ENCODE measurements at places on chromosomes 11 and 22. TPM values are rescaled to one million over a fixed set of nuclear protein-coding genes. Genes with fewer than 3 reads are reported as not detected.
A peak's percentile ranks its signal among the peaks of the same experiment; 100 is the strongest.

DNA sequence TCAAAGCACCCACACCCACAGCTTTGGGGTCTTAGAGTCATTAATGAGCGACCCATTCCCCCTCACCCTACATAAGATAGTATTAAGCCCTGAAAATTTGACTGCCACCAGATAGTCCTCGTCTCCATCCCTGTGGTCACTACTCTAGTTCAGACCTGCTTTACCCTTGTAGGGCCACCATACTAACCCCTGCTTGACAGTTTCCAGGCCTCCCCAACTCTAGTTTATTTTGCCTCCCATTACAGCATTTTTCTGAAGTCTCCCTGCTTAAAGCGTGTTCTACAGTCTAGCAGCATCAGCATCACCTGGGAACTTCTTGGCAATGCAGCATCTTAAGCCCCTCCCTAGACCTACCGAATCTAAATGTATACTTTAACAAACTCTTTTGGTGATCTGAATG is 192.4 kb downstream of the MAML2 start:
- DNase-seq = no peak

DMC1 gene
- total RNA-seq = 3.9 TPM

DNA sequence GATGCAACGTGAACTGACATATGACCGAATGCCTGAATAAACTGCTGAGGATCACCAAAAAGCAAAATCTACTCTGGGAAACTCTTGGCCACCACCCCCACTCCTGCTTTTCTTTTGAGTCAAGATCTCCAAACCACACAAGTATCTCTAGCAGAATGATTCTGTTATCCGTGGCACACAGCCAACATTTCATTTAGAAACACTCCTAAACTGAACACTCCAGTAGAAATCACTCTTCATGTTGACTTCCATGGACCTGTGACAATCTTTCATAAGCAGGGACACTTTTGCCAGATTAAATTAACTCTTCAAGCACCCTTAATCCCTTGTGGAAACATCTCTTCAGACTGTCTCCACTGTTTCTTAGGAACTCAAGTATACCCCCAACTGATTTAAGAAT is 44.4 kb downstream of the VSIG10L2 start:
- DNase-seq = peak; percentile 51

GRCh38 chr11:100855466-100856067 is 168.5 kb downstream of the ARHGAP42 start:
- peak; percentile 80 for DNase-seq

DNA sequence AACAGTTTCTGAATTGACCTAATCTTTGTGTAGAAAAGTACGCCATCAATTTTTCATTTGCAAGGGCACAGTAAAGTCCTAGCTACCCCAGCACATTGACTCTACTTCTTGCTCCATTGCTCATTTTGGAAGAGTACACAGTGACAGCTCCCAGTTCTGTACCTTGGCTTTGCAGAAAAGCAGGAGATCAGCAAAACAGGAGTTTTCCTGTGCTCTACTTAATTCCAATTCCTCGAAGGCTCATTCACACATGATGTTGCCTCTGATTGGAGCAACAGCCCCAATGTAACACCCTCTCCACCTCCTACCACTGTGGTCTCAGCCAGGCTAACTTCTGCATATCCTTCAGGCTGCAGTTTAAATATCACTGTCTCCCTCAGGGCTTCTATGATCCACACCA is 118.7 kb downstream of the PAX6 start:
- DNase-seq = no peak

- no peak for DNase-seq
Measured at GRCh38 chr11:56509439-56509838, 18.3 kb upstream of the OR5M8 start.

GRCh38 chr22:29587938-29588699 is 7.2 kb upstream of the NIPSNAP1 start:
- no peak for DNase-seq

CNTF gene
- 1.1 TPM for total RNA-seq

TMEM45B gene
- total RNA-seq = 1.5 TPM

MAJIN gene
- total RNA-seq = not detected

GRCh38 chr11:76792505-76793264 is 9.5 kb downstream of the TSKU start:
- no peak for DNase-seq

FIBIN gene
- 99.0 TPM for total RNA-seq

- DNase-seq = no peak
Measured at GRCh38 chr11:131877246-131877942, 507.0 kb downstream of the NTM start.

- DNase-seq = peak; percentile 18
Measured at GRCh38 chr11:16946477-16947282, 67.5 kb downstream of the PLEKHA7 start.

DNA sequence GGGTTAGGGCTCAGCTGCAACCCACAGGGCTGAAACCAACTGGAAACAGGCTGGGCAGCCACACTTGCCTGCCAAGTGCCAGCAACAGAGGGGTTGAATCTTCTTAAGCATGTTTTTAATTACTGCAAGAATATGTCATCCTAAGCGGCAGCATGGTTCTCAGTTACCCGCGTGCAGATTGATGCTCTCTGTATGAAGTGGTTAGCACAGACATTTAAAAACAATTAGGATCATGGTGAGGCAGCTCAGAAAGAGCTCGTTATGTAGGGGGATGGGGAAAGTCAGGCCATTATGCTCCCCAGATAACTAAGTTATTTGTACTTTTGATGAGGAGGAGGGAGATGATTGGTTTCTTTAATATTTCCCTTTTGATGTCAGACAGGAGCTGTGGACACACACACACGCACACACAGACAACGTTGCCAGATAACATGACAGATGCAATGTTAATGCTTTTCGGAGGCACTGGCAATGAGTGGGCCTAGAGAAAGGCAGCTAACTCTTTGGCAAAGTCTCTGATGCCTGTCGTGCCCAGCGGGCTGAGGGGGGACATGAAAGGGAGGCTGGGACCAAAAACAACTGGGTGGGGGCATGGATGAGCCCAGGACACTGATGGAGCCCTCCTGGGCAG is 389.7 kb downstream of the NXPE2 start:
- peak; percentile 13 for DNase-seq

RAB3IL1 gene
- total RNA-seq = 19.6 TPM

DNA sequence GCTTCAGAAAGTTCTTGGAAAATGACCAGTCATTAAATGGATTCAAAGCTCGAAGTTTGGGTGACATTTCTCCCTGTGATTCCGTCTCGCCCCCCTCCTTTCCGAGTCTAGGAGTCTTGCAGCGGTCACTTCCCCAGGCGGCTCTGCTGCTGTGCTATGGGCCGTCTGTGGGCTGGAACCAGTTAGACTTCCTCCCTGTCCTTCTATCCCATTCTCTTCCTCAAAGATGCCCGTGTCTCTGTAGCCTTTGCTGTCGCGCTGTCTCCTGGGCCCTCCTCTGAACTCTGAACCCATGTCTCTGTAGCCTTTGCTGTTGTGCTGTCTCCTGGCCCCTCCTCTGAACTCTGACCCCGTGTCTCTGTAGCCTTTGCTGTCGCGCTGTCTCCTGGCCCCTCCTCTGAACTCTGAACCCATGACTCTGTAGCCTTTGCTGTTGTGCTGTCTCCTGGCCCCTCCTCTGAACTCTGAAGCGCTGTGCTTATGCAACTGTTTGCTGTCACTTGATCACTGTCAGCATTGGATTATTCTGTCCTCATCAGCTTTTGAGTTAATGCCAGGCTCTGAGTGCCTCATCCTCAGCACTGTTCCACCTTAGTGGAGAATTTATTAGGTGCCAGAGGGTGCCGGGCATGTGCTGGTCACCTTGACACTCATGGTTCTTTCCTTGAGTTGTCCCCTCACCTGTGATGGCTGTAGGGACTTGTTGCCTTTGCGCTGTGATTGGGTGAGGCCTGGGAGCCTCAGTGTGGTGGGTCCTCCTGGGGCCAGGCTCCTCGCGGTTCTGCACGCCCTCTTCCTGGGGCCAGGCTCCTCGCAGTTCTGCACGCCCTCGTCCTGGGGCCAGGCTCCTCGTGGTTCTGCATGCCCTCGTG is 173.3 kb downstream of the TBC1D22A start:
- DNase-seq = peak; percentile 59

DNA sequence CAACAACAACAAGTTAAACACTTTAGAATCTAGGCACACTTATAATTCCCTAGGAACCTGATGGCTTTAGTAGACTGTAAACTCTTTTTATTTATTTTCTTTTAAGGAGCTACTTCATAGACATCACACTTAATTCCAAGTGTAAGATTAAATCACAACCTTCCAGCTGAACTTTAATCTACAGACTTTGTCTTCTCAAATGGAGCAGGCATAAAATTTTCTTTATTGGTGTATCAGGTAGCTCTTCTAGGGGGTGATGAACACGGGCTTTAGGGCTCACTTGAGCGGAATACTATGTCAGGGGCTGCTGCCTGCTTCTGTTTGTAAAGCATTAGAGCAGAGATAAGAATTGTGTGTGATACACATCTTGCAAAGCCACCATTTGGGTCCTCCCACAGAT is 525.8 kb upstream of the FAT3 start:
- DNase-seq = no peak

DNA sequence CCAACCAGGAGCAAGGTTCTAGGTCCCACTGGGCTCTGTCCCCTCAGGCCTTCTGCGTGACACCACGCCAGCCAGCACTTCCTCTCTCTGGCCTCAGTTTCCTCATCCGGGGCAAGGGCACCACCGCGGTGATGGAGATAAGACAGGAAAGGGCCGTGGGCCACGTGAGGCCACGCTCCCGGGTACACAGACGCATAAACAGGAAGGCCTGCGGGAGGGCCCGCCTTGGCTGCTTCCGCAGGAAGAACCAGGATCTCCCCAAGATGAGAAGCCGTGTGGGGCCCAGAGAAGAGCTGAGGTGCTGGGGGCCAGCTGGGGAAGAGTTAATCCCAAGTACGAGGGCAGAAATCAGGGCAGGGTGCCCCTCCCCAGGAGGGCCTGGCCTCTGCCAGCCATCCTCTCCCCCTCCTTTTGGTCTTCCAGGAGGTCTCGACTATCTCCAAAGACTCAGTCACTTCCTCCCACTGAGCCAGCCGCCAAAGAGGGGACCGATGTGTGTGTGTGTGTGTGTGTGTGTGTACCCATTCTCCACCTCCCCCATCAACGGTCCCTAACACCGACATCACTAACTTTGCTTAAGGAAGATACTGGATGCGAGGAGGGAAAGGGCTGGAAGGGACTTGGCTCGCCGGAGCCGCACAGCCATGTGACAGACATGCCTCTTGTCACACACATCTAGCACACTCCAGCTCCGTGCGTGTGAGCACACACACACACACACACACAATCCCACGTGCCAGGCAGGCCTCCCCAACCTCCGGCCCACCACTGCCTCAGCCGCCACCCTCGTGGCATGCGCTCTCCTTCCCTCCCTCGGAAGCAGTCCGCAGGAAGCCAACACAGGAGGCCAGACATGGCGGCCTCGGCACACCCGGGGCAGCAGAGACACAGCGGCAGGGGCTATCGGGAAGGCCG is 1.4 kb downstream of the MFNG start:
- DNase-seq = no peak

RAB38 gene
- 5.6 TPM for total RNA-seq

DNA sequence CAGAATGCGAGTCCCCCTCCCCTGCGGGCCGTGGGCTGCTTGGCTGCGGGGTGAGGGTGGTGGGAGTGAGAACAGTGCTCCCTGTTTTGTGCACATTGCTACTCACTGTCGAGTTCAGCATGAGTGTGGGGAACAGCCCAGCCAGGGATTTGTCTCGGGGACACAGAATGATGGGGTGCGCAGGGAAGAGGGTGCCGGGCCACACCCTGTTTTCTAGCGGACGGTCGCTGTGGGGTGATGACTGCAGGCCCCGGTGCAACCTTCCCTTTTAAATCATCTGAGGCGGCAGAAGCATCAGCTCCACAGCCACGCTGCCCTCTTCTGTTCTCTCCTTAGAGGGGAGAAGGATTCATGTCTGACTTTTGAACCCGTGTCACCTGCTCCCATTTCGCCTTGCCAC is 1051.2 kb downstream of the TBC1D22A start:
- no peak for DNase-seq

GRCh38 chr22:29885610-29886009 is 2.6 kb downstream of the MTMR3 start:
- no peak for DNase-seq

GRCh38 chr22:27804470-27805297 is 3.1 kb upstream of the MN1 start:
- peak; percentile 88 for DNase-seq

CLNS1A gene
- total RNA-seq = 113 TPM

INS gene
- total RNA-seq = not detected

ISX gene
- total RNA-seq = not detected

DNA sequence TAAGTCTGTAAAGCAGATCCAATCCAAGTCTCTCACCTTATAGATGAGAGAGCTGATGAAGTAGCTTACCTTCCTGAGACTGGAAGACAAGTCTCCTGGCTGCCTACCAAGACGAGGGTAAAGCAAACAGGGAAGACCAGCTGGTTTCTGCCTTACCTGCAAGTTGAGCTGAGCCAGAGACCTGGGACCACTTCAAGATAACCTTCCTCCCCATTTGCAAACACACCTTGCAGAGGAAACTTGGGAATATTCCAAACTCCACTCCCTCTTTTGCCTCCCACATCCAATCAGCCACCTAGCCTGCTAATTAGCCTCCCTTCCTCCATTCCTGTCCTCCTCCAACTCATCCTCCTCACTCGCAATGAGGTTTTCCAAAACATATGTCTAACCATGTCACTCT is 23.4 kb upstream of the ROBO3 start:
- DNase-seq = no peak

H19 gene
- total RNA-seq = 18,800 TPM

- peak; percentile 19 for DNase-seq
Measured at GRCh38 chr11:116641561-116642045, 131.2 kb downstream of the BUD13 start.

DNA sequence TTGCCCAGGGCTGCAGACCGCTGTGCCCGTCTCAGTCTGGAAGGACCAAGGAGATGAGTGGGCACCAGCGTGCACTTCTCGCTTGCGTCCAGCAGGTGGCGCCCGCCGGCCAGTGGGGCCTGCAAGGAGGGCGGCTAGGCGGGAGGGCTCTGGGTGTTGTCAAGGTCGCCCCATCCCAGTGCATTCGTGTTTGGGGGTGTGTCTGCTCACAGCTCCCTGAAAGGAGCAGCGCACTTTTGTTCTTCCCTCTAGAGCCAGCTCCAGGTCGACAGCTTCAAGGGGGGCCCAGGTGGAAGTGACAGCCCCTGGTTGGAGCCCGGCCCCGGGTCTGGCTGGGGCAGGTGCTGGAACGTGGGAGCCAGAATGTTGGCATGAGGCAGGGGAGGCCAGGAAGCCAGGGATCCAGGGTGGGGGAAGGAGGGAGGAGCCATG is 23.4 kb upstream of the MPPED1 start:
- DNase-seq = peak; percentile 85

MICALL1 gene
- 19.3 TPM for total RNA-seq

GRCh38 chr22:38513063-38513462 is 7.0 kb upstream of the DDX17 start:
- no peak for DNase-seq

- no peak for DNase-seq
Measured at GRCh38 chr22:47219789-47220188, 457.3 kb downstream of the TBC1D22A start.

All from tongue (tissue), 3 donors.